GM13977 (cell line): ENCODE measurements at places on chromosomes 1 and 21.

DNA sequence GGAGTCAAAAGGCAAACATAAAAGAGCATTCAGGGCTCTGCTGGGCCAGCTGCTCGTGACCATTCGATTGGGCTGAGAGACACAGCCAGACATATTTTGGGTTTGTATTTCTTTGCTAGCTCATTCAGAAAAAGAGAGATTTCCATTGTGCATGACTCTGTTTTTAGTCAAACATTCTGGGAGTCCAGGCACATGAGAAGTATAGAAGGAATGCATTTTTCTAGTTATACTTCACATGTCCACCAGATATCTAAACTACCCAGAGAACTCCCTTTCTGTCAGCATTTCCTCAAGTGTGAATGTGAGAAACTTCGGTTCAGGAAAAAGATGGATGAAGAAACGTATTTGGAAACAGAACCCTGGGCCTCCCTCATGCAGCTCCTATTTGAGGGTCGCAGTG, 6.3 kb upstream of the KCNE1 start:
- no peak for DNase-seq

DNA sequence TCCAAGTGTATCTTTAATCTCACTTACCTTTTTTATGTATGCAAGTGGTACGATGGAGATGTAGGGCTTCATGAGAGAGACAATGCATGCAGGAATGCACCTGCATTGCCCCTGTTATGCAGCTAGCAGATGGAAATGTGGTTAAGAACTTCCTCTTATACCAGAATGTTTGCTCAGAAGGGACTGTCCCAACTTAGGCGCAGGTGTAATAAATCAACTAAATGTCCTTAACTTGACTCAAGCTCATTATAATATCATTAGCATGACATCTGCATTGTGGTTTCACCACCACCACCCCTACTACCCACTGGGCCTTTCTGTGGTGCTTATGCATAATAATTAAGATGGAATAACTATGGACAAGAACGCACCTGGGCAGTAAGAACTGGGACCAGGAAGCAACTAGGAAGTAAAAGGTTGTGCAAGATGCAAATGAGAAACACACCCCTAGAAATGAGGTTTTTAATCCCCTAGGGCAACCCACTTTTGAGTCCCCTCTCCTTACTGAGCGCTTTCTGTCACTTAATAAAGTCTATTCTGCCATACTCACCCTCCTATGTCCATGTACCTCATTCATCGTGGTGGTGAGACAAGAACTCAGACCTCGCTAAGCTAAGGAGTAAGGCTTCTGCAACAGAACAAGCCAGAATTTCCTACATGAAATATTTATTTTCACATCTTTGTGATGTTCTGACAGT, 1103.3 kb upstream of the B3GALT2 start:
- DNase-seq = peak; percentile 26

DNA sequence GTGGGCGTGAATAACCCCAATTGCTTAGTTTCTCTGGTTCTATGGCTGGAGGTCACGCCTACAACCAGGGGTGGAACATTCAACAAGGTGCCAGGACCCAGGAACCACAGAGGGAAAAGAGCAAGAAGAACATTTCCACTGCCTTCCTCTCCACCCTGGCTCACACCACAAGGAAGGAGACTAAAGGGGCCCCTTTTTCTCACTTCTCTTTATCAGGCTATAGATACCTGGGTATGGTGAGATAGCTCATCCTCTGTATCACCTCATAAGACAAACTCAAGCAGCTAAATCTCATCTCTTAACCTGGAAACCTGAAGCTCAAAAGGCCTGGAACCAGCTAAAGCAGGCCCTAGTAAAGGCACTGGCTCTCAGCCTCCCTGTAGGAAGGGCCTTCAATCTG, 438.8 kb upstream of the OLFM3 start:
- no peak for DNase-seq

DNA sequence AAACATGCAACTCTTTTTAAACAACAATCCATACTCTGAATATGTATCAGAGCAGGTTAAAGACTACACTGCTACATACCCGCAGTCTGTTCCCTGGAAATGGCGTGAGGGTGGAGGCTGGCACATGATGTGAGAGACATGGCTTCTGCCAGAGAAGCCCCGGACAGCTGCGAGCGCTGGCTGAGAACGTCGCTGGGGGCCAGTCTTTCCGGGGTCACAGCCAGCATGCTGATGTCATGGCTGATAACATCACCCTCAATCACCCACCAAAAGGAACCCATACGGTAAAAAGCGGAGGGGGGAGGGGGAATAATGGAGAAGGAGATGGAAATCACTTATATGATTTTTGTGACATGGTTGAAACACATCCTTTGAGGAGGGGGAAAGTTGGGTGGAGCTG, 29.1 kb downstream of the C1orf198 start:
- no peak for DNase-seq

GRCh38 chr1:226203655-226204054, 17.1 kb upstream of the ACBD3 start:
- DNase-seq = no peak

DNA sequence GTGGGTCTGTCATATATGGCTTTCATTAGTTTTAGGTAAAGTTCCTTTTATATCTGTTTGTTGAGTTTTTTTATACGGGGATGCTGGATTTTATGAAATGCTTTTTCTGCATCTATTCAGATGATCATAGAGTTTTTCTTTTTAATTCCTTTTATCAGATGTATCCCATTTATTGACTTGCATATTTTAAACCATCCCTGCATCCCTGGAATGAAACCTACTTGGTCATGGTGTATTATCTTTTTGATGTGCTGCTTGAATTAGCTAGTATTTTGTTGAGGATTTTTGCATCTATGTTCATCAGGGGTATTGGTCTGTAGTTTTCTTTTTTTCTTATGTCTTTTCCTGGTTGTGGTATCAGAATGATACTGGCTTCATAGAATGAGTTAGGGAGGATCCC, 118.0 kb downstream of the NME7 start:
- DNase-seq = no peak

GRCh38 chr1:114367810-114368209, 143.2 kb downstream of the TRIM33 start:
- no peak for DNase-seq

- DNase-seq = no peak
Observed at GRCh38 chr21:37223804-37224345, 43.3 kb downstream of the VPS26C start.

GRCh38 chr1:1441002-1441888, 5.8 kb downstream of the VWA1 start:
- peak; percentile 92 for DNase-seq
